ENCODE measurements at places on chromosomes 2 and 18.

GRCh38 chr18:59575995-59576394, 121.2 kb downstream of the CCBE1 start:
- no peak for DNase-seq

DNA sequence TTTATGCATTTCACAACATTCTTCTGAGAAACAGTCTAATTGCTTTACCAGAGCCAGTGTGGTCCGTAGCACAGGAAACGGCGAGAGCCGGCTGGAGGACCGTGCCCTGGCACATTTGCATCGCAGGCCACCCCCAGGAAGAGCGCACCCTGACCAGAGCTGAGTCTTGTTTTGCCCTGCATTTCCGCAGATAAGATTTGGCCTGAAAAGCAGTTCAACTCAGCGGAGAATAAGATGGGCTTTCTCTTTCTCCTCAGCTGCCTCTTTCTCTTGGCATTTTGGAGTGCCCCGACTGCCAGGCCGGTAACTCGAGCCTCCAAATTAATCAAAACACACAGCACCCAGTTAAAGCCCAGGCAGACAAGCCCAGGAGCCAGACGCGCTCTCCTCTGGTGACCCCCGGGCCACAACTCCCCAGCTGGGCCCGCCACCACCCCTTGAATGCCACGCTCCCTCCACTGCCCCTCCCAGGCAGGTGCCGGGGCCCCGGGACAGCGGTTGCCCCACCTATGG, 464 bp downstream of the COL4A4 start:
- DNase-seq = no peak

DNA sequence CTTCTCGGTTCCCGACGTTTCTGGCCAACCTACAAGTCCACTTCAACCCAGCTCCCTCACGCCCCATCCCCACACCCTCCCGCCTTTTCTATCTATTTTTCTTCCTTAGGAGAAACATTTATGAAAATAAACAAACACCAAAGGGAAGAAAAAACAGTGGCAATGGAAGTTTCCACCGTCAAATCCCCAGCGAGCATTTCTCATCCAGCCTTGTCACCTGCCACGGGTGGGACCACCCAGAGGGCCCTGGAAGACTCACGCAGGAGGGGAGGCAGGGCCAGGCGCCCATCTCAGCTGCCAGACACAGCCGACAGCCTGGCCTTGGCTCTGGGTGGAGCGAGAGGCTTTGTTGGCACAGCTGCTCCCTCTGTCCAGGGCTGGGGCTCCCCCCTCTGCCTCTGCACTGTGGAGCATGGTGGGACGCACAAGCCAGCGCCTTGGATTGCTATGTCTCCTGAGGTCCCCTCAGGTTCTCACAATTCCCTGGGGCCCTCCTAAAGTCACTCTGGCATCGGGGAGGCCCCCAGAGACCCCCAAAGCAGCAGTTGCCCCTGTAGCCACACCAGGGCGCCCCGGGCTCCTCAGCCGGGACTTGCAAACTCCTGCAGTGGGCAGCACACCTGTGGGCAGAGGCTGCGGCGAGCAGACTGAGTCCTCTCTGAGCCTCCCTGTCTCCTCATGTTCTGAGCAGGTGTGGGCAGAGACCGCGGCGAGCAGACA, 395.7 kb upstream of the SALL3 start:
- no peak for DNase-seq

DNA sequence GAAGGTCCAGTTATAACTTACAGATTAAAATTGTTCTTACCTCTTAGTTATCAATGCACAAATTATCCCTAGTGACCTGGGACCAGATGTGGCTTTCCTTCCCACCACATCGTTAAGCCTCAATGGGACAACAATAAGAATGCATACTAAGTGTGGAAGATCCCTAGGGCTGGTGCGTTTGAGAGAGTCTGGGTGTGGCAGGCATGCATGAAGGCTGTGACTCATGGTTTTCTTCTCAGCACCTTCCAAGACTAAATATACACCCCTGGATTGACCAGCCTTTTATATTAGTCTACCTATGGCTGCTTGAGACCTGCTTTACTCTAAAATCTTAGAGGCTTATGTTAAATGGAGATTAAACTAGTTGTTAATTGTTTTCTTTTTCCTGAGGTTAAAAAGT, 261.7 kb upstream of the SLC14A2 start:
- DNase-seq = no peak

- no peak for DNase-seq
Measured at GRCh38 chr2:192513575-192513974, 318.8 kb upstream of the TMEFF2 start.

- no peak for DNase-seq
Measured at GRCh38 chr2:236763857-236764256, 194.2 kb downstream of the ACKR3 start.

- DNase-seq = no peak
Measured at GRCh38 chr18:27541293-27541692, 356.2 kb upstream of the CHST9 start.
